ENCODE measurements at places on chromosomes 2 and 18.

DNA sequence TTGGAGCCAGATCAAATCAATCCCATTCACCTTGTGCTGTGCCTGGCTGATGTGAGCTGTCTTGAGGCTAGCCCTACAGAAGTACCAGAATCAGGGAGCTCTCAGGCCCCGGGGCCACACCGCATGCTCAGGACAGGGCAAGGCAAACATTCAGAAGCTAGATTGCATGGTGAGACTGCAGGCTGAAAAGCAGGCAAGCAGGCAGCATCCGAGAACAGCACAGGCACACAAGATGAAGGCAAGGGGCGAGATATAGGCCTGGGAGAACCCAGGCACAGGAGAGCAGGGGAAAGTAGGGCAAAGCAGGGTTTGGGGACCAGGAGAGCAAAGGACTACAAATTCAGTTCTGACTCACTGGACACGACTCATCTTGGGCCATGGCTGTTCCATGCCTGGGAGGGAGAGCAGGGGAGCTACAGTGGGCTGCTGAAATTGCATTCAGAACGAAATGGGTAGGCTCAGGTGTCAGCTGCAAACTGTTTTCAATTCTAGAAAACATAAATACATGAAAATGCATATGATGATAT lies 59.6 kb downstream of the GALNT14 start:
- peak; percentile 9 for DNase-seq

DNA sequence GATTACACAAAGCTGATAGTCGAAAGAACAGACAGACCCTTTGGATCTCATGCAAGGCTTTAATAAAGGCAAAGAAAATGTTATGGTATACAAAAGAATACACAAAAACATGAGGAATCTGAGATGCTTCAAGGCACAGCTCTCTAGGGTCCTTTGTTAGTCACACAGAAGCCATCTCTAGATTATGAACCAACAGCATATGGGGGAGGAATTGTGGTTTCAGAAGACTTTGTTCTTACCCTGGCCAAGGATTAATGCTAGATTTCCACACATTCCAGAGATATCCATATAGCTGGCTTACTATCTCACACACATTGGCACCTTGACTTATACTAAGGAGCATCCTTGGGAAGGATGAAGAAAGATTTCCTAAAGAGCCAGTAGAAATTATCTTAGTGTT lies 206.1 kb downstream of the GULP1 start:
- peak; percentile 35 for DNase-seq

DNA sequence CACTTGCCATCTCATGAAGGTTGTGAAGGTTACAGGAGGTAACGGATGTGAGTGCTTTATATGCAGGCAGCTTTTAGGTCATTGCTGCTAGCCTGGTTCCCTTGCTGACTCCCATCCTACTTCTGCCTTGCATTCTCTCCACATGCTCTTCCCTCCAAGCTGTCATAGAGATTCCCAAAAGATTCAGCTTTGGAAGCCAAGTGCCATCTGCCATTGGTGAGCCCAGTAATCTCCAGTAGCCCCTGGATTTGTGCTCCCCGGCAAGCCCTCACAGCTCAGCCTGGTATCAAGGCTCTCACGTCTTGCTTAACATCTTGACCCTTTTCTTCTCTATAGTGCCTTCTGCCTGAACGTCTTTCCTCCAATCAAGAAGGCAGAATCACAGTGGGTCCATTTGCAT lies 61.6 kb downstream of the MYT1L start:
- DNase-seq: no peak

DNA sequence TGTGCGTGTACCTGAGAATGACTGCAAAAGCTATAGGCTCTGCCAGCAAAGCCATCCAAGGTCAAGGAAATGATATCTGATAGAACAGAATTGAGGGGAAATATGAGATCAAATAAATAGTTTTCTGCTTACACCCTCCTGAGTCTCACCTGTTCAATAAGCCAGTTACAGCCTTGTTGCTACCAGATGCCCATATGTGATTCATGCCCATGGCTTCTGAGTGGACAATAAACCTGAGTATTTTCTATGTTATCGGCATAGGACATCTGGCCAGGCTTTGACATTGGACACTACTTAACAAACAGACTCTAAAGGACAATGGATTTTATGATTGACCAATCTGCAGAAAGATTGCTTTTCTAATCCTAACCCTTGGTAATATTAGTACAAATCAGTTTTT lies 297.9 kb downstream of the LRATD1 start:
- DNase-seq: no peak

- DNase-seq: no peak
These were observed 52.8 kb downstream of the SLC4A1AP start for GRCh38 chr2:27716301-27717069.

Data from EL (cell line).